Neural progenitor cell (in vitro differentiated cells): ENCODE measurements at places on chromosomes 4 and X.

DNA sequence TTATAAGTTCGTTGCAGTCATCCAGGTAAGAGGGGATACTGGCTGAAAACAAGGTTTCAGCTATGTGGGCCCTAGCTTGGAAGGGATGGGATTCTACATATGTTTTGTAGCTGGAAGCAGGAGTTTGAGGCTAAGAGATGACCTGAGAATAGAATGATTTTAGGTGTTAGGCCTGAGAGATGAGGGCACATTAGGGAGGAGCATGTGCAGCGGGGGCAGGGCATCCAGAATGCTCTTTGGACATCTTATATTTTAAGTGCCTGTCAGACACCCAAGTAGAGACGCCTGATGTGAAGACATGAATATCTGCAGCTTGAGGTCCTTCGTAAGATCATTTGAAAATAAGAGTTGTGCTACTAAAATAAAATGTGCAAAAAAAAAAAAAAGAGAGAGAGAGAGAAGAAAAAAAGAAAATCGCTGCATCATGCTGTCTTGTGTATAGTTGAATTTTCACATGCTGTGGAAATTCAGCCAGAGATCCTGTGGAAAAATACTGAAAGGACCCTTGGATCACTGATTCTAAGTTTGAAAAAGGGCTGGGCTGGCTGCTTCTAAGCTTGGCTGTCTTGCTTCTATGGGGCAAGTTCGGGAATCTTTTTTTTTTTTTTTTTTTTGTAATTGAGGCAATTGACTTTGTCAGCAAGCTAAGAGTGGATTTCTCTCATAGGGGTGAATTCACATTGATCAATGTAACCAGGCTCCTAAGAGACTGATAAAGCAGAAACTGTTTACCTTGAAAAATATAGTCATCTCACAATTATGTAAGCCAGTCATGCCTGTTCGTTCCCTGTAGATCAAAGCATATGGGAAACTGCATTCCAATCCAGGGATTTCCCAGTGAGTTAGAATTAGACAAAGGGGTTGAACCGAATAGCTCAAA, 341.0 kb upstream of the GATB start:
- no peak overlapping the region for H3K27ac ChIP-seq
- DNase-seq: no peak
- H3K4me3 ChIP-seq: no peak overlapping the region
- H3K4me1 ChIP-seq: no peaks in the 10 kb centered on the region
- H3K27me3 ChIP-seq: no peaks in the 10 kb centered on the region

GRCh38 chr4:7598939-7599790, 164.4 kb upstream of the PSAPL1 start:
- no peaks in the 10 kb centered on the region for H3K36me3 ChIP-seq
- H3K4me3 ChIP-seq: no peak overlapping the region
- H3K27ac ChIP-seq: no peak overlapping the region
- H3K4me1 ChIP-seq: peaks cover 29% of the 10 kb centered on the region
- no peak for DNase-seq

GRCh38 chr4:63607169-63607872, 801.9 kb downstream of the TECRL start:
- DNase-seq: no peak
- H3K4me1 ChIP-seq: no peaks in the 10 kb centered on the region
- no peak overlapping the region for H3K4me3 ChIP-seq
- no peaks in the 10 kb centered on the region for H3K36me3 ChIP-seq
- H3K27me3 ChIP-seq: no peaks in the 10 kb centered on the region
- no peak overlapping the region for H3K27ac ChIP-seq

DNA sequence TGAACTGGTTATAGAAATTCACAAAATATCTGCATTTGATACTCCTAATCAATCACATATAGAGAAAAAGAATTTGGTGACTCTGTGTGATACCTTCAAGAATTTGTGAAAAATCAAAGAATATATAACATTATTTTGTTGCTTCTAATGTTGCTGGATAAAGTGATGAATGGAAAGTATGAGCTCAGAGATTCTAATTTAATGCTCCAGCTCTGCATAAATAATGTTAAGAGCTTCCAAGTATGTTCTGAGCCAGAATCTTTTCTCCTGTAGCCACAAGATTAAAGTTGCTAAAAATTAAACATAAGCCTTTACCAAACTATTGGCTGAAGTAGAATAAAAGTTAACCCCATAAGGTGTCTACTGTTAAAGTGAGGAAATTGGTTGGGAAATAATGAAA, 294.7 kb upstream of the CT83 start:
- DNase-seq: no peak
- H3K4me1 ChIP-seq: no peaks in the 10 kb centered on the region
- no peaks in the 10 kb centered on the region for H3K27me3 ChIP-seq
- no peak overlapping the region for H3K4me3 ChIP-seq
- no peak overlapping the region for H3K27ac ChIP-seq

DNA sequence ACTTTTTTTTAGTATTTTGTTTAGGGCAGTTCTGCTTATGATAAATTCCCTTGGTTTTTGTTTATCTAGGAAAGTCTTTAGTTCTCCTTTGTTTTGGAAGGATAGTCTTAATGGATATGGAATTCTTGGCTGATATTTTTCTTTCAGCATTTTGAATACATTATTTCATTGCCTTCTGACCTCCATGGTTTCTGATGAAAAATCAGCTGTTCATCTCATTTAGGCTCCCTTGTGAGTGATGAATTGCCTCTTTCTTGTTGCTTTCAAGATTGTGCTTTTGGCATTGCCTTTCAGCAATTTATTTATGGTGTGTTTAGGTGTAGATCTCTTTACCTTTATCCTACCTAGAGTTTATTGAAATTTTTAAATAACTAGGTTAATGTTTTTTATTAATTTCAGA, 41.5 kb upstream of the LCORL start:
- H3K36me3 ChIP-seq: no peaks in the 10 kb centered on the region
- H3K4me3 ChIP-seq: no peak overlapping the region
- no peak overlapping the region for H3K27ac ChIP-seq
- H3K4me1 ChIP-seq: no peaks in the 10 kb centered on the region
- H3K27me3 ChIP-seq: no peaks in the 10 kb centered on the region
- DNase-seq: no peak

GRCh38 chr4:183962419-183962818, 57.3 kb downstream of the STOX2 start:
- H3K27me3 ChIP-seq: no peaks in the 10 kb centered on the region
- DNase-seq: no peak
- H3K4me1 ChIP-seq: peaks cover 44% of the 10 kb centered on the region
- H3K36me3 ChIP-seq: no peaks in the 10 kb centered on the region

DNA sequence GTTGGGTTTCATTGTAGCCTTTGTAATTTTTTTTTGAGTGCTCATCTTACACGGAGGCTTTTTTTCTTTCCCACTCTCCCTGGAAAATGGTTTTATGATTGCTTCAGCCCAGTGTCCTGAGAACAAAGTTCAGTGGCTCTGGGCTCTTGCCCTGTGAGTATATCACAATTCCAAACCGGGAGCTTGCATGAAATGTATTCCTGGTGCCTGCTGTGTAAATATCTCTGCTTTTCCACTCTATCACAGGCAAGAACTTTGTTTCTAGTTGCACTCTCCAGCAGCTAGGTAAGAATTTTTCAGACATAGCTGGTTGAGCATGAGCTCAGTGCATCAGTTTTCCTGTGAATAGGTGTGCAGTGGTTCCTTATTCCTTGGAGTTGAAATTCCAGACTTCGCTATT, 60.8 kb downstream of the SUPT20HL2 start:
- H3K36me3 ChIP-seq: no peaks in the 10 kb centered on the region
- H3K4me1 ChIP-seq: peaks cover 12% of the 10 kb centered on the region
- no peak overlapping the region for H3K4me3 ChIP-seq
- H3K27ac ChIP-seq: no peak overlapping the region

- H3K4me1 ChIP-seq: no peaks in the 10 kb centered on the region
- no peaks in the 10 kb centered on the region for H3K36me3 ChIP-seq
- H3K4me3 ChIP-seq: no peak overlapping the region
- no peaks in the 10 kb centered on the region for H3K27me3 ChIP-seq
- no peak overlapping the region for H3K27ac ChIP-seq
Observed at GRCh38 chr4:91916219-91916618, 387.5 kb upstream of the GRID2 start.

DNA sequence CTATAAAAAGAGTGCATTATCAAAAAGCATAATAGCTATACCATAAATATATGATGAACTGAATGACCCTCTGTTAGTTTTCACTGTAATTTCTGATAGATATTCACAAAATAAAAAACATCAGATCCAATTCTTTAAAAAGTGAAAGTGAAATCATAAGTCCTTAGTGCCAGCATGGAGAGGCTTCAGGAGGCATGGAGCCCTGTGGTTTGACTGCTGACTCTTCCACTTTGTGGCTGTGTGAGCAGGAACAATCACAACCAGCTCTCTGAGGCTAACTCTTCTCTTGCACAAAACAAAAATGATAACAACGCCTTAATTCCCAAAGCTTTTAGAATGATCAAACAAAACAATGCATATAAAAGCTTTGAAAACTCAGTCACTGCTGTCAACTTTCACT, 1143.9 kb downstream of the PDHA2 start:
- no peaks in the 10 kb centered on the region for H3K36me3 ChIP-seq
- H3K27ac ChIP-seq: no peak overlapping the region
- DNase-seq: no peak
- H3K27me3 ChIP-seq: no peaks in the 10 kb centered on the region
- no peaks in the 10 kb centered on the region for H3K4me1 ChIP-seq
- no peak overlapping the region for H3K4me3 ChIP-seq

- no peak overlapping the region for H3K27ac ChIP-seq
- DNase-seq: no peak
- H3K4me3 ChIP-seq: no peak overlapping the region
Observed at GRCh38 chrX:39205467-39205866, 404.2 kb downstream of the MID1IP1 start.

DNA sequence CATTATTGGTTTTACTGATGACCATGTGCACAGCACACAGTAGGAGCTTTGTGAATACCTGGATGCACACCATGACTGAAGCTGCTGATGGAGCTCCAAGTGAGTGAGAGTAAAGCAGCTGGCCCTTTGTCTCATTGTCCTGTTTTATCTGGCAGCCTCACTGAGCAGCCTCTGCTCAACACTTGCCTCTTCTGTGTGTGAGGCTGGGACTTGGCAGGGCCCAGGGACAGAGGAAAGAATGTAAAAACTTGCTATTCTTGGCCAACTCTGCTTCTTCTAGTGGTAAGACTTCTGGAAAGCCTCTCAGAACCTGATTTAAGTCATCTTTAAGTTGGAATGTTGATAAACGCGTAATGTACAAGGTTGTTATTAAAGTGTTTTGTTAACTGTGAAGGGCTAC, 61.4 kb downstream of the BEX1 start:
- DNase-seq: no peak
- H3K27ac ChIP-seq: no peak overlapping the region

DNA sequence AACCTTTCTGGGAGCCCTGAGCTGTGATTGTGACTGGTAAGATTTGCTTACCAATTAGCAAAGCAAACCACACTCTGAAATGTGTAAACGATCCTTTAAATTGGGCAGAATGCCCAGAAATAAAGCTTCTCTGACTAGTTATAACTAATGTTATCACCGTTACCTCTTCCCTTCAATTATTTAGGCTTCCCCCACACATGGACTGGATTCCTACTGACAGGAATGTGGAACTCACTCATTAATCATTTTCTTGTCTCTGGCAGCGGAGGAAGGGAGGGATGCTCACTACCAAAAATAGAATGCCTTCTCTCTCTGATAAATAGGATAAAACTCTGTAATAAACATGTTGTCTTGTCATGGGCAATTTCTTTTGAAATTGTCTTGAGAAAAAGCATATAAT, 25.3 kb upstream of the NWD2 start:
- H3K4me3 ChIP-seq: no peak overlapping the region
- H3K27ac ChIP-seq: no peak overlapping the region
- no peaks in the 10 kb centered on the region for H3K27me3 ChIP-seq
- no peak for DNase-seq
- no peaks in the 10 kb centered on the region for H3K4me1 ChIP-seq

- H3K27ac ChIP-seq: no peak overlapping the region
- H3K4me3 ChIP-seq: peak overlapping the region; percentile 87
- H3K27me3 ChIP-seq: peaks cover 23% of the 10 kb centered on the region
- H3K4me1 ChIP-seq: peaks cover 8% of the 10 kb centered on the region
- H3K36me3 ChIP-seq: no peaks in the 10 kb centered on the region
Observed at GRCh38 chr4:77819404-77819842, 255 bp upstream of the CNOT6L start.

- H3K36me3 ChIP-seq: no peaks in the 10 kb centered on the region
- H3K4me3 ChIP-seq: no peak overlapping the region
- no peaks in the 10 kb centered on the region for H3K4me1 ChIP-seq
- DNase-seq: no peak
- no peak overlapping the region for H3K27ac ChIP-seq
Observed at GRCh38 chr4:147362938-147363337, 118.0 kb upstream of the EDNRA start.

DNA sequence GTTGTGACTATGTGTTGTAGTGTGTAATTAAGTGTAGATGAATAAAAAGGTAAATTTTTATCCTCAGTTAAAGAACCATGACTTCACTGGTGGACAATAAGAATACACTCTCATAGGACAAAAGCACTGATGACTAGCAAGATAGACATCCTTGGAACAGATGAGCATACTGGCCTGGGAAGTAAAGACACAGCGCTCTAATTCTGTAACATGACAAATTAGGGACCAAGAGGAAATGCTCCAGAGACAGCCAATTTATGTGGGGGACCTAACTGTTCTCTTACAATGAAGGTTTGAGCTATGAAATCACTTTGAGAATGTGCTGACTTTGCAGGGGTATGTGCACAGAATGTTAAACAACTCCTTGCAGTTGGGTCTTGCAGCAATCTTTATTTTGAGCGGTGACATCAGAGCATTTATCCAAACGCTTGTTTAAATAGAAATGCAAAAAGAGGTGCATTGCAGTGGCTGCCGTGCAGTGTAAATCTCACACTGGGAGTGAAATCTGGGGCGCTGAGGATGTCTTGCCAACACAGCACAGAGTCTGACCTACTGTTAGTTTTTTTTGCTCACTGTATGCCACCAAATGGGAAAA, 109.3 kb downstream of the MAGEC2 start:
- no peaks in the 10 kb centered on the region for H3K36me3 ChIP-seq
- no peaks in the 10 kb centered on the region for H3K4me1 ChIP-seq
- H3K27me3 ChIP-seq: no peaks in the 10 kb centered on the region
- no peak overlapping the region for H3K4me3 ChIP-seq
- DNase-seq: no peak
- no peak overlapping the region for H3K27ac ChIP-seq

- no peak for DNase-seq
- no peaks in the 10 kb centered on the region for H3K4me1 ChIP-seq
- H3K27me3 ChIP-seq: no peaks in the 10 kb centered on the region
- no peaks in the 10 kb centered on the region for H3K36me3 ChIP-seq
Observed at GRCh38 chr4:151192556-151193235, 84.3 kb upstream of the PRSS48 start.

DNA sequence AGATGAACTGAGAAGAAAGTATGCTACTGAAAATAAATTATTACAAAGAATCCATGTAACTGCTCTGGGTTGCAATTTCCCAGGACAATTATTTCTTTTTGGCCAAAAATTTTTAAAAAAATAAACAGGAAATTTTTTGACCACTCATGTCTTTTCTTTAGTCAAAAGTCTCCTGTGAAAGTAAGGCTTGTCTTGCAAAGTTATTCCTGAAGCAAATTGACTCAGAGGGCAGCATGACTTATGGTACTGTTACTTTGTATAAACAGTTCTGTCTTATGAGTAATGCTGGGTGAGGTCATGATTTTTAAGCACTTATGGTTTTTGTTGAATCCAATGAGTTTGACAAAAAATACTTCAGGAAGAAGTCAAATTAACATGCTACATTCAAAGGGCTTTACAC, 292.8 kb upstream of the ARSJ start:
- no peaks in the 10 kb centered on the region for H3K27me3 ChIP-seq
- H3K4me3 ChIP-seq: no peak overlapping the region
- DNase-seq: no peak
- no peak overlapping the region for H3K27ac ChIP-seq
